ENCODE measurements at places on chromosomes 6 and 20.

- DNase-seq, result no peak
Observed at GRCh38 chr6:157298216-157298724, 25.0 kb downstream of the TMEM242 start.

DNA sequence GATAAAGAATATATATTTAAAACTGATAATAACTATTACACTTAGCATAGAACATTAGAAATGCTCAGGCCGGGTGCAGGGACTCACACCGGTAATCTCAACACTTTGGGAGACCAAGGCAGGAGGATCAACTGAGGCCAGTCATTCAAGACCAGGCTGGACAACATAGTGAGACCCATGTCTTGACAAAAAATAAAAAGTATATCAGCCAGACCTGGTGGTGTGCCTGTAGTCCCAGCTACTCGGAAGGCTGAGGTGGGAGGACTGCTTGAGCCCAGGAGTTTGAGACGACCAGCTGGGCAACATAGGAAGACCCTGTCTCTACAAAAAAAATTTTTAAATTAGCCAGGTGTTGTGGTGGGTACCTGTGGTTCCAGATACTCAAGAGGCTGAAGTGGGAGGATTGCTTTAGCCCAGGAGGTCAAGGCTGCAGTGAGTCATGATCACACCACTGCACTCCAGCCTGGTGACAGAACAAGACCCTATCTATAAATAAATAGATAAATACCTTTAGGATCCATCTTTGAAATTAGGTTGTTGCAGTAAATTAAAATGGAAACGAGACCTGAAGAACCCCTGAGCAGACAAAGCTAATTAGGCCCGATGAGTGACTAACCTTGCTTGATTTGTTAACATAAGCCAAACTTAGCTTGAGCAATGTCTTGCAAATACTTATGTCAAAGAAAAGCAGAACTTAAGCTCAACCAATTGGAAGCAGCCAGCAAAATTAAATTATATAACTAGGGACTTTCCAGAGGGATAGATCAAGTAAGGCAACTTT is 75.8 kb upstream of the E2F3 start:
- no peak for DNase-seq

DNA sequence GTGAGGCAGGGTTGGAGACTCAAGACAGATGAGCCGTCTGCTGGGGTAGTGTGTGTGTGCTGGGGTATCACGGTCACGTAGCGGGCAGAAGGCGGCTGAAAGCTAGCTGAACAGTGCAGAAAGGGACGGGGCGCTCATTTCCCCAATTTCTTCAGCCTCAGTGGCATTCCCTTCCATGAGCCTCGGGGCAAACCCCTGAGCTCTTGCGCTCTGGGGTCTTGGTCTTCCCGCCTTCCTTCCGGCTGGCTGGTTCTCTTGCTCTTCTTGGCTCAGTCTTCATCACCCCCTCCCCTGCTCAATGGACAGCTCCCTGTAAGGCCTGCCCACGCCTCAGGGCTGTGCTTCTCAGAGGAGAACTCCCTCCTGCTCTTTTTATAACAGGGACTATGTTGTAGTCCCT is 15.5 kb upstream of the TMEM181 start:
- no peak for DNase-seq

- DNase-seq, result no peak
Observed at GRCh38 chr20:4056880-4057279, 41.5 kb upstream of the RNF24 start.

Measured in activated naive CD4-positive, alpha-beta T cell treated with anti-CD3 and anti-CD28 coated beads, Interleukin-2, amount 10 ng/mL, durations not matched to agents 7 days and 5 days (primary cell).